Ovary (tissue), 10 donors: ENCODE measurements at places on chromosomes 3 and 15.

DNA sequence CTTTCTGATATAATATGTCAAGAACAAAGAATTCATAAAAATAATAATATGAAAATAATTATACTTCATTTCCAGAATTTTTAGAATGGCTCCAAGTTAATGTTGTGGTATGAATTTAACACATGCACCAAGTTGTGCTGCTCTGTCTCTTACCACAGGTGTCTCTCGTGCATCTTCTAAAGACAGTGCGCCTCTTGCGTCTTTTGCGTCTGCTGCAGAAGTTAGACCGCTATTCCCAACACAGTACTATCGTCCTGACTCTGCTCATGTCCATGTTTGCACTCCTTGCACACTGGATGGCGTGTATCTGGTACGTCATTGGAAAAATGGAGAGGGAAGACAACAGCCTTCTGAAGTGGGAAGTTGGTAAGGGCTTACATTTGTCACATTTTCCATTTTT is 246.6 kb downstream of the KCNH8 start:
- no peak for DNase-seq

- no peak for DNase-seq
Measured at GRCh38 chr3:41224120-41224806, 25.0 kb downstream of the CTNNB1 start.

- no peak for DNase-seq
Measured at GRCh38 chr3:179181993-179182551, 33.9 kb downstream of the PIK3CA start.

DNA sequence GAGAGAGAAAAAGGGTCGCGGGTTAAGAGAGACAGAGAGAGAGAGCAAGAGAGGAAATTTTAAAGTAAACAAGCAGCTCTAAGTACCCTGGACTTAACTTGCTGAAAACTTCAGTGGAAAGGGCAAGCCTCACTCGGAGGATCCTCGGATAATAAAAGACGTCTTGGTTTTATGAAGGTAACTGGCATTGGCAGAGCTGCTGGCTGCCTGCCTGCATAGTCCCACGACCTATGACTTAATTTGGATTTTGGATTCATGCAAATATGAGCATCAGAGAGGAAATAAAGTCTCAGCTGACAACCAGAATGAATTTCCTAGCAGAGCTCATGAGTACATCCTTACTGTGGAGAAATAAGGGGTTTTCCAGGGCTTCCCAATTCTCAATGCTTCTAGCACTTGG is 95.1 kb upstream of the PDZRN3 start:
- DNase-seq: peak; percentile 58

DNA sequence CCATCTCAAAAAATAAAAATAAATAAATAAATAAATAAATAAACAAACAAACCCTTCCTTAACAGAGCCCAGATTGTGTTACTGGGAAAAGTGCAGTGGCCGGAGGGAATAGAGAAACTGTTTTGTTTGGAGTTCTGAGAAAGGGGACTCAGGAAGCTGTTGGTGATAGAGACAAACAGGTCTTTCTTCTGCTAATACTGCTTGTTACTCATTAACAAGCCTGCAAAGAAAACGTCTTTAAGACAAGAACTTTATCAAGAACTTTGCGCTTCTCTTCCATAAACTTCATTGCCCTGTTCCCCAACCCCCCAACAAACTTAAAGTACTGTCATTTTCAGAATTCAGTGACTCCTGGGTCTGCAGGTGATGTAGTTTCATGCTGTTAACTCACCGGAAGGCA is 68.8 kb upstream of the GSK3B start:
- DNase-seq: no peak

DNA sequence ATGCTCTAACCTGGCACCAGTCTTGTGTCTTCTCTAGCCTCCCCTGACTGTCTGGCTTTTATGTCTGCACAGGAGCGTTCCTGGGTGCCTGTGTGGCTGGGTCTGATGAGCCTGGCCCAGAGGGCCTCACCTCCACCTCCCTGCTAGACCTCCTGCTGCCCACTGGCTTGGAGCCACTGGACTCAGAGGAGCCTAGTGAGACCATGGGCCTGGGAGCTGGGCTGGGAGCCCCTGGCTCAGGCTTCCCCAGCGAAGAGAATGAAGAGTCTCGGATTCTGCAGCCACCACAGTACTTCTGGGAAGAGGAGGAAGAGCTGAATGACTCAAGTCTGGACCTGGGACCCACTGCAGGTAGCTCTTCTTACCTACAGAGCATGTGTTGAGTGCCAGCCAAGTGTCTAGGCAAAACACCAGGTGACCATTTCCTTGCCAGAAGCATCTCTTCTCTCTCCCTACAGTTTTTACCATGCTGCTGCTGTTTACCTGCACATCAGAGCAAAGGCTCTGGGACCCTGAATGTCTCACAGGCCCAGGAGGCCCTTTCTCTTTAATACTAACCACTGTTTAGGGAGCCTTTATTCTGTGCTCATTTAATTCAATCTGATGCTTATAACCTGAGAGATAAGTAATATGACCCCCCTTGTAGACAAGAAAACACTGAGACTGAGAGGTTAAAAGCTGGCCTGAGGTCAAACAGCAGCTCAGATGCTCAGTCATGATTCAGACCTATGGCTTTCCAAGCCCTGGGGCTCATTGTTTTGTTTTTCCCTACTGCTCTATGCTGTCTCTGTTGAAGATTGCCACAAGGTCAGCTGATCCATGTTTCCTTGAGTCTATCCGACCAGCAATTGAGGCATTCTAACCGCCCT is 10.4 kb downstream of the PODXL2 start:
- no peak for DNase-seq

- no peak for DNase-seq
Measured at GRCh38 chr3:60775985-60776384, 475.3 kb downstream of the FHIT start.

- no peak for DNase-seq
Measured at GRCh38 chr3:32500880-32501782, 1.5 kb downstream of the CMTM6 start.

DNA sequence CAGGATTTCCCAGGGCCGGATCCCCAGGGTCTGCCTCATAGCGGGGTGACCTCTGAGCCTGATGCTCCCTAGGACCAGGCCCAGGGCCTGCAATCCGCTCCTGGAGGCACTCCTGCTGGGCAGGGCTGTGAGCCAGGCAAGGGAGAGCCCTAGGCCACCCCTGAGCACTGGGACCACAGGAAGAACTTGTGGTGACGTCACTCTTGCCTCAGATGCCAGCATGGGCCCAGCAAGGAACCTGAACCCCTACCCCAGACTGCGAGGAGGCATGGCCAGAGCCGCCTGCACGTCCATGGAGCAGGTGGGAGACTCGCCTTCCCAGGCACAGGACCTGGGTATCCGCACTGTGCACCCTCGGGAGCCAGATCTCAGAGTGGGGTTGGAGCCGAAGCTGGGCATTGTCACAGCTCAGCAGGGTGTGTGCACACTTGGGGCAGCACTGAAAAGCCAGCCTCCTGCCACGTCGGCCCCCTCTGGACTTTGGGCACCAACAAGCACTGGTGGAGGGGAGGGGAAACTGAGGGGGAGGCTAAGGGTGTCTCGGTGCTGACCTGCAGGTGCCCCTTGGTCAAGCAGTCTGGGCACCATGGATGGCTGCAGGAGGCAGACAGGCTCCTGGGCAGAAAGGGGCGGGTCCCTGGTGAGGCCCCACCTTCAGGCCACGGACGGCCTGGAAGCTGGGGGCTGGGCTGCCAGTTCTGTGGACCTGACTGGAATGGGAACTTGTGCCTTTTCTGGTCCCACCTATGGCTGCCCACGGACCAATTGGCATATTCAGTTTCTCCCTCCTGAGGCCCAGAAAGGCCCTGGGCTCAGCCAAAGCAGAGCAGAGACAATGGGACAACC is 49.3 kb downstream of the SLC6A20 start:
- DNase-seq: no peak

DNA sequence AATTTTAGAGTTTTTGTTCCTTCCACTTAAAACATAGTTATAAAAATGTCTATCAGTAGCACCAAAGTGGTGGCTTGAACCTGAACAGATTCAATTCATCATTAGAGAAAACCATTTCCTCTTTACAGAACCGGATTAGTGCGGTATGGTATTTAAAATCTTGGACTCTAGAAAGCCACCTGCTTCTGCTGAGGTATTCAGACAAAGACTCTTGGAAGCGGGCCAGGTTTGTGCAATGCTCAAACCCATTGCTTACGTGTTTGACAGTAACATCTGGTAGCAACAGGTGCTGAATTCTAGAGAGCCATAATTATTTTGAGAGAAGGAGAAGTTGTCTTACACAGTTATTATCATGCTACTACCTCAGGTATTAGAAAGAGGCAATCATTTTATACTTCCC is 290.5 kb downstream of the NAALADL2 start:
- no peak for DNase-seq

DNA sequence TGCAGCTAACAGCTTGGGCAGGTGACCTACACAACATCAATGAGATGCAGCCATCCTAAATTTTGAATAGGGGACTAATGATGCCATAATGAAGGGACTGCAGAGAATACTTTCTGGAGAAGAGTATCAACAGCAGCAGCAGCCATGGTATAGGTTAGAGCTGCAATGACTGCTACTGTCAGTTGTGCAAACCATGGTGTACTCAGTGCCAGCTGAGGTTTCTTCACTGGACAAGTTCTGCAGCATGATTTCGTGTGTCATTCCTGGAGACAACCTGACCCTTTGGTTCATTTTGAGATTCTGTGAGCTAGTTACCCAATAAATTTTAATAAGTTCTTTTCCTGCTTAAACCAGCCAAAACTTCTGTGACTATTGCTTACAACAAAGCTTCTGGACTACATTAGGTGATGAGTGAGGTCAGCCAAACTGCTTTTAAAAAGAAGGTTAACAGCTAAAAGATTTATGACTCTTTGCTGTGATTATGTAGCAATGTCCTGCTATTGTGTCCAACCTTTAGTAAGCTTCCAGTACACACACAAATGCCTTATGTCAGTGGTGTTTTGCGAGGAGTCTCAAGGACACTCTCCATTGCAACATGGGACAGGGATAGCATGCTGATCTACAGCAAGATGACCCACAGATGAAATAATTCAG is 4.8 kb upstream of the DAZL start:
- DNase-seq: no peak

DNA sequence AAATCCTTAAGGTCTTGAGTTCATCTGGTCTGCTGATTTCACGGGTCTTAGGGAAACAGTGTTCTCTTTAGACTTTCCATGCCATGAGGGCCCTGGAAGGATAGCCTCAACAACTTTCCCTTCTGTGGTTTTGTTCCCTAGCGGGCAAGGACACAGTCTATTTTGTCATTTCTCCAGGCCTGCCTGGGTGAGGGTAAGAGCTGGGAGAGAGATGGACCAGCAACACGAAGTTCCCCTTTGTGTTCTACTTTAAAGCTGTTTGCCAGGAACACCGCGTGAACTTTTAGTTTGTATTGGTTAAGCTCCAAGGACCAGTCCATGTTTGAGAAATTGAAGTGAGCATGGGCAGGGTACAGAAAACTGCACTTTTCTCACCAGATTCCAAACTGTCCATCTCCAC is 20.9 kb downstream of the ST3GAL6 start:
- DNase-seq: no peak

DNA sequence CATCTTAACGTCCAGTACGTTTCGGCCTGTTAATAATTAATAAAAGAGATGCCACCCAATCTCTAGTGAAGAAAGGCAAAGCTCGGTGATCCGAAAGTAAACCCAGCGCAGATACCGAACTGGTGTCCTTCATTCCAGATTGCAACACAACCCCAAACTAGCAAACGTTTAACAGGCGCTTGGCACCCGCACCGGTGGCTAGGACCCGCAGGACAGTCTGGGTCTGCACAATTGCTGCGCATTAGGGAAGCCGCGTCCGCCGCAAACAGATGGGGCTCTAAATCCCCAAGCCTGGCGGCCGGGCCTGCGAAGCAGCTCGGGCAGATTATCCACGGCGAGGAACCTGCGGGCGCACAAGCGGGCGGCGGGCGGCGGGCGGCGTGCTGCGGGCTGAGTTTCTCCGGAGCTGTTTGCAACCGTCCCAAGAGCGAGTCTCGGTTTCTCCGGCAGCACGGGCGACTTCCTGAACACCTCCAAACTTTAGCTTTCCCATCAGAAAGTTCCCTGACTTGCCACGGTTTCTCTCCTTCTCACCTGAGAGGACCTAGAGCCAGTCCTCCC is 112.1 kb upstream of the ICE2 start:
- DNase-seq: peak; percentile 58

- DNase-seq: no peak
Measured at GRCh38 chr3:143266511-143266910, 146.9 kb downstream of the CHST2 start.

DNA sequence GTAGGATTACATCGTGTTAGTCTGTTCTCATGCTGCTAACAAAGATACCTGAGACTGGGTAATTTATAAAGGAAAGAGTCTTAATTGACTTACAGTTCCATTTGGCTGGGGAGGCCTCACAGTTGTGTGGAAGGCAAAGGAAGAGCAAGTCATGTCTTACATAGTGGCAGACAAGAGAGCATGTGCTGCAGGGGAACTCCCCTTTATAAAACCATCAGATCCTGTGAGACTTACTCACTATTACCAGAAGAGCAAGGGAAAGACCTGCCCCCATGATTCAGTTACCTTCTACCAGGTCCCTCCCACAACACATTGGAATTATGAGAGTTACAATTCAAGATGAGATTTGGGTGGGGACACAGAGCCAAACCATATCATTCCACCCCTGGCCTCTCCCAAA is 3.4 kb downstream of the SLC25A26 start:
- DNase-seq: no peak
